ENCODE measurements at places on chromosomes 3 and 15. TPM values are rescaled to one million over a fixed set of nuclear protein-coding genes. Genes with fewer than 3 reads are reported as not detected.

DNA sequence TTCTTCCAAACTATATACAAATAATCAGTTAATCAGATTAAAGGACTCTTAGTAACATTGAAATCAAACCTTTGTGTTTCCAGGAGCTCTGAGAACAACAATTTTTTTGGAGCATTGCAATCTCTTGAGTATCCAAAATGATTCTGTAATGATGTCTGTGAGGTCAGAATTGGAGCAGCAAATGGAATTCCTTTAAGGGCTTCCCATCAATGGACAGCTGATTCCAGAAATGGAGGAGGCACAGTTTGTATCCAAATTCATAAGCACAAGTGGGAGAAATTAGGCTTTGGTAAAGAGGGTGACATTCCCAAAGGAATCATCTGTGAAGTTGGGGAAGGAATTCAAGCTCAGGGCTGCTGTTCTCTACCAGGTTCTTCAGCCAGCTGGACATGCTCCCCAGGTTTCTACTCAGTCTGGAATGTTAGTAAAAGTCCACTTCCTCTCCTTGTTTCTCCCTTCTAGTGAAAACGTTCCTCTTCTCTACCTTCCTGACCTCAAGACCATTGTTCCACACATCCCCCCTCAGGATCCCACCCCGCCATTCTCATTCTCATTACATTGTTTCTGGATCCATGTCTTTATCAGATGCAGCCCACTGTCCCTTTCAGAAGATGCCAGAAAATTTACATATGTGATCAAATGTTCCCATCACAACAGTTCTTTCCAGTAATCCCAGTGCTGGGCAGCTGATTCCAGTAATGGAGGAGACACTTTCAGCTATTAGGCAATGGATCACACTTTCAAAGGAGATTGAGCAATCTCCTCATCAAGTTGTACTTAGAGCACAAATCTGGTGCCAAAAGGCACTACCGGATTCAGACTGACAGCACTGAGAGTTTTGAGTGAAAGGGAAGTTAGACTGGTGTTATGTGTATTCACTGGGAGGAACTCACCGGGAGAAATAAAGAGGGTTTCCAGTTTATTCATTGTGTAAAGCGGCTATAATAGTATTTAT lies 391.3 kb upstream of the TPRG1 start:
- DNase-seq, result no peak

DNA sequence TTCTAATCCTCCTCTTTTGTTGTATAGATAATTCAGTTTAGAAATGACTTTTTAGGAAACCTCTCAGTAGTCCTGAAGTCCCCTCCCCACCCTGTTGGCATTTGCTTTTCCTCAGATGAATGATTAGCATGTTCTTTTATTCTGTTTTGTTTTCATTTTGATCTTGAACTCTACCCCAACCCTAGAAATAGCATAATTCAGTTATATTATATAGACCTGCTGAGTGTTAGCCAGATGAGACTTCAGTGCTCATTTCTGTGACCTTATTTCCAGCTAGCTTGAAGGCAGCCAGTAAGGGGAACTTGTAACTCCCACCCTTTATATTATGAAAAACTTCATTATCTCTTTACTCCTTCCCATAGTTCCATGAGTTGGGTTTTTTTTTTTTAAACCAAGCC lies 41.2 kb downstream of the SNRK start:
- no peak for DNase-seq

DNA sequence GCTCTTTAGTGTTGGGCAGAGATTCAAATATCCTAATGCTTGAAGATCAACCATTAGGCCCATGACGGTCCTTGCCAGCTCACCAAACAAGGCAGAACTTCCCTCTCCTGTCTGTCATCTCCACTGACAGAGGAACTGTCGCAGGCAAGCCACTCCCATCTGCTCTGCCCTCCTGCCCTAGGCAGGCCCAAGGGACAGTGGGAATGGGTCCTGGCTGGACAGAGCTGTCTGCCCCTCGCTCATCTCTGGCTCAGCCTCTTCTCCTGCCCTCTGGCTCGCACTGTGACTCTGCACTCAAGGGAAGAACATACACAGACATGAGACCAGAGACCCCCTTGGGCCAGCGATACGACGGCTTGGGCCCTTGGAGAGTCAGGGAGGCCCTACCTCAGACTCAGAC lies 7.6 kb upstream of the MUSTN1 start:
- DNase-seq, result no peak

DNA sequence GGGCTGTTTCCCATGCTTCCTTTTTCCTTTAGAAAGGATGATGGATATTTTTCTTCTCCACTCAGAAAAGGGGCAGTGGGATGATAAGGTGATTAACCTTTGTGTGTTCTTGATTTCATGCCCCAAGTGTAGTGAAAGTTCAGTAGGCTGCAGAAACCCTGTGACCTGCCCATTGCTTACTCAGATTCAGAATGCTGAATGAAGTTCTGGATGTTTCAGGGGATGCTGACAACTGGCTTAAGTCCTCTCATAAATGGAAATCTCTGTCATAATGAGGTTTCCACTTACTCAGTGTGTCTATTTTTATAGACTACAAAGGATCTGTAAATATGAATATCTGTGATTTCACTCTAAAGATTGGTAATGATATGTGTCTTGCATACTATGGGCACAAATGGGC lies 471.3 kb upstream of the TPRG1 start:
- DNase-seq, result no peak

Gene IL5RA
- 3.1 TPM for total RNA-seq

GRCh38 chr3:9897408-9898372 lies 5.0 kb upstream of the IL17RE start:
- DNase-seq, result no peak

DNA sequence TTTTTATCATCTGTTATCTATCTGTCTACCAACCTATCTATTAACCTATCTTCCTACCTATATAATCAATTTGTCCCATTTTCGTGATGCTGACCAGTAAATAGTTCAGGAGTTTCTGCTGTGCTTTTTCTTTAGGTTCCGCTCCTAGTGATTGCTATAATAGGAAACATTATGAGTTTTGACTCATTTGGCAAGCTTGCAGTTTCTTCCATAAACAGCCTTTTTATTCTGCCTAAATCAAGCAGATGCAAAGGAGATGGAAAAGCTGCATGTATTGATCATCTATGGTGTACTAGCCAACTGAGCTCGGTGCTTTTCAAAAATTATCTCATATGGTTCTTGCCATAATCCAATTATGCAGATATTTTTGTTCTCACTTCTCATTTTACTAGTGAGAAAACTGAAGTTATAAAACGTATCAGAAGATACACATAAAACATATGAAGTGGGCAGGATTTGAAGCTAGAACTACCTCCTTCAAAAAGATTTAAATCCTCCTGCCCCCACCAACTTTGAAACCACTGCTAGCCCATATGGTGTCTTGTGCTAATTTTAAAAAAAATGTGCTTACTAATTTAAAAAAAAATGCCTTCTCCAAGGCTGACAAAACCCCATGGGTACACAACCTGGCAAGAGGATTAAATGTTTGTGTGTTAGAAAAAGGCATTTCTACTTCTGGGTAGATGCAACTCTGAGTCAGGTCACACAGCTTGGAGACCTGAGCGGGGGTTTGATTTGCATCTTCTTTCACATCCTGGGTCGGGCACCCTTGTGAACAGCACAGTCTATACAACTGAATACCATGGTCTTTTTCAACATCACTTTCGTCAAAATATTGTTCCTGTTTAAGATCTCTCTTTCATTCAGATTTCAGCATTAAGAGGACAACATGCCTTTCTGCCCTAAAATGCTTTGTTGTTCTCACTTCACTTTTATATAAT lies 267.0 kb downstream of the CHL1 start:
- DNase-seq, result no peak

GRCh38 chr15:81492331-81492968 lies 118.4 kb upstream of the TMC3 start:
- peak; percentile 76 for DNase-seq

DNA sequence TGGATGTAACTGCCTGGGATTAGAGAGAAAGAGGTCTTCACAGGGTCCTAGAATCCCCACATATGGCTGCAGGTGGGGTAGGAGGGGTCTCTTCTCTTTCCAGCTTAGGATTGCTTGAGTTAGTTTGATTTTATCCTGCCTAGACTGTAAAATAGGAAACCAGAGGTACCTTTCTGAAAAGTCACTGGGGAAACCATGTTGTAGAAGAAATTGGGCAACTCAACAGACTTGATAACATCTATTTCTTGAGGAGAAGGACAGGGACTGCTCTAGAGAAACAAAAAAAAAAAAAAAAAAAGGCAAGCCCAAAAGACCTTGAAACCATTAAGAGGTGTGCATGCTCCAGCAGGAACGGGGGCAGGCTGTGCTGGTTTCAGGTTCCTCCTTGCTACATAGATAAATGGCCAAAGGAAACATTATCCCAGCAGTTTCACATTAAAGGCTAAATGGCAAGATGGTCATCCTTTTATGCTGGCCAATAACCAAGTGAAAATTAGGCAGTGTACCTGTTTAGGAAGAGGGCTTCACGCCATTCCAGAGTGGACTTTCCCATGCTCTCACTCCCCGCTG lies 116.1 kb downstream of the ALDH1A2 start:
- no peak for DNase-seq

Data from cerebellum (tissue), 4 donors.